ENCODE measurements at places on chromosomes 7 and 10.
A peak's percentile ranks its signal among the peaks of the same experiment; 100 is the strongest.

- no peak for DNase-seq
Observed at GRCh38 chr10:71346731-71347130, 27.7 kb downstream of the SLC29A3 start.

GRCh38 chr10:120768227-120768626 lies 82.9 kb upstream of the WDR11 start:
- no peak for DNase-seq

- no peak for DNase-seq
Observed at GRCh38 chr7:66353547-66353946, 148.4 kb downstream of the TPST1 start.

DNA sequence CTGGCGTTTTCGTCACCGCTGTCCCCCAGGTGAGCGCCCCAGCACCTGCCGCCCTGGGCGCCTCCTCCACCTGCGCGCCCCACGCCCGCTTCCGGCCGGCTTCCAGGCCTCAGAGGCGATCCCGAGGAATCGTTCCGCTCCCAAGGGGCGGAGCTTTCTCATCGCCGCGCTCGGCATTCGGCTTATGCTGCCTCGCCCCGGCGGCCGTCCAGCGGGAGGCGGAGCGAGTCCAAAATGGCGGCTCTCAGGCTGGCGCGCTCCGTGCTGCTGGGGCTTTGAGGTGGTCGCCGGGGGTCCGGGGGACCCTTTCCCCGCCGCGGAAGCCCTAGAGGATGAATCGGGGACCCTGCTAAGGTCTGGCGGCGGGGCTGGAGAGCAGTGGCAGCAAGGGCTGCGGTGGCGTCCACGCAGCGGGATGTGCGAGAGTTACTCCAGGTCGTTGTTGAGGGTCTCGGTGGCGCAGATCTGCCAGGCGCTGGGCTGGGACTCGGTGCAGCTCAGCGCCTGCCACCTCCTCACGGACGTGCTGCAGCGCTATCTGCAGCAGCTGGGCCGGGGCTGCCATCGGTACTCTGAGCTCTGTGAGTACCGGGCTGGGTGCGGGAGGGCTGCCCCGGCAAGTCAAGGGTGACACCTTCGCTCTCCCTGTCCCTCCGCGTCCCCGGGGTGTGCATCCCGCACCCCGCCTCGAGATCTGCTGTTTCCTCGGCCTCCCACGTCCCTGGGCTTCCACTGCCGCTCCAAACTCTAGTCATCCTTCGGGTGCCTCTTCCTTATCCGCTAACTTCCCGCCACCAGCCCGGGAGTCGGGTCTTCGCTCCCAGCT lies at the start of gene TAF3:
Gene TAF3, plus strand, starts transcription at position 211 of the 826 bp plus-strand sequence. Its CDS starts 205 bp downstream, at position 416.
- DNase-seq, result peak; percentile 91

DNA sequence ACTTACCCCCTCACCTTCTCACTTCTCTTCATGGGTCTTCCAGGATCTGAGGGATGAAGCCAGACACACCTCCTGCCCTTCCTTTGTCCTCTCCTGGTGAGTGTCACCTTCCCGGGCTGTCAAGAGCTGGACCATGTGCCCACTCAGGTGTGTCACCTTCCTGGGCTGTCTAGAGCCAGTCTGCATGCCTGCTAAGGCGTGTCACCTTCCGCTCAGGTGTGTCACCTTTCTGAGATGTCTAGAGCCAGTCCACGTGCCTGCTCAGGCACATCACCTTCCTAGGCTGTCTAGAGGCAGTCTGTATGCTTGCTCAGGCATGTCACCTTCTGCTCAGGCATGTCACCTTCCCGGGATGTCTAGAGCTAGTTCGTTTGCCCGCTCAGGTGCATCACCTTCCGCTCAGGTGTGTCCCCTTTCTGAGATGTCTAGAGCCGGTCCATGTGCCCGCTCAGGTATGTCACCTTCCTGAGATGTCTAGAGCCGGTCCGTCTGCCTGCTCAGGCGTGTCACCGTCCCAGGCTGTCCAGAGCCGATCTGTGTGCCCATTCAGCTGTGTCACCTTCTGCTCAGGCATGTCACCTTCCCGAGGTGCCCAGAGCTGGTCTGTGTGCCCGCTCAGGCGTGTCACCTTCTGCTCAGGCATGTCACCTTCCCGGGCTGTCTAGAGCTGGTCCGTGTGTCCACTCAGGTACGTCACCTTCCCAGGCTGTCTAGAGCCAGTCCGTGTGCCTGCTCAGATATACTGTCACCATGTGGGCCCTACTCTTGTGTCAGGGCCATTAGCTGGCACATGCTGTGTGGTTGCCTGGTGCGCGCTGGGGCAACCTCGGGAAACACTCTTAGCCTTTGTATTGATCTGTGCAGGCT lies 245.3 kb downstream of the EBF3 start:
- DNase-seq, result no peak

- no peak for DNase-seq
Observed at GRCh38 chr7:121604627-121605316, 208.7 kb upstream of the FAM3C start.

DNA sequence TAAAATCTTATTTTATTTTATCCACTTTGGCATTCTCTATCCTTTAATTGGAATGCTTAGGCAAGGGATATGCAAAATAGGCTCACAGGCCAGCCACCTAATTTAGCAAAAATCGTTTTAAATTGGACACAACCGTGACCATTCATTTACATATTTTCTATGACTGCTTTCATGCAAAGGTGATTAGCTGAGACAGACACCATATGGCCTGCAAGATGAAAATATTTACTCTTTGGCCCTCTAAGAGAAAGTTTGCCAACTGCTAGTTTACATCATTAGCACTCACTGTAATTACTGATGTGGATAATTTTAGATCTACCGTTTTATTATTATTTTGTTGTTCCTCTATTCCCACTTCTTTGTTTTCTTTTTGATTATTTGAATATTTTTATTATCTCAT lies 375.5 kb upstream of the LRRTM3 start:
- no peak for DNase-seq

DNA sequence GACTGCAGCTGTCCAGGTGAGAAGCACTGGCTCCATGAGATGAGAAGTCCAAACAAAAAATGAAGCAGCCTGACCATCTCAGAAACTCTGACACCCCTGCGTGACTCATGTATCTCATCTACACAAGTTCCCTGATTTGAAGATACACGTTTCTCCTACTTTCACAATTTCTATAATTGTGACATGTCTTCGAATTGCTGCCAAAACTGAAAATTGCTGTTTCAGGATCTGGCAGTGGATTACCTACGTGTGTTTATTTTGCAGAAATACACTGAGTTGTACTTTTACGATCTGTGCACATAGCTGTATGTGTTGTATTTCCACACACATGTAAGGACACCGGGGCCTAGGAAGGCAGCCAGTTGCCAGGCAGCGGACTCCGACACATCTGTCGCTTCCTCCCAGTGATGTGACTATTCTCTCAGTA lies 53.2 kb downstream of the LARP4B start:
- DNase-seq, result no peak

DNA sequence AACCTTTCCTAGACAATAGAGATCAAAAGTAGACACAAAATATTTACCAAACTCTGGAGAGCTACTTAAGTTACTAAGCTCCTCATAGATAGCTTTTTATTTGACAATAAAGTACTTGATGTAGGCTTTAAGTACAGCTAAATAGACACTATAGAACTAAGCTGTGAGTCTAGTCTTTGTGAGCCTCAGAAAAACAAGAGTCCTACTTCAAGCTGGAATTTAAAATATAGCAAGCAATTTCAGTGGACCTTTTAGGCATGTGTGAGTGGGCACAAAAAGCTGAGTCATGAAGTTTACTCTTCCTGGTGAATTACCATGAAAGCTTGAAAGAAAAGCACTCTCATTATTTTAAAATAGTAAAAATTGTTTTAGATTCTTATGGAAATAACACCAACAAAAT lies 76.1 kb downstream of the ADD3 start:
- no peak for DNase-seq

GRCh38 chr7:105112440-105113418 lies 98.7 kb downstream of the KMT2E start:
- no peak for DNase-seq

DNA sequence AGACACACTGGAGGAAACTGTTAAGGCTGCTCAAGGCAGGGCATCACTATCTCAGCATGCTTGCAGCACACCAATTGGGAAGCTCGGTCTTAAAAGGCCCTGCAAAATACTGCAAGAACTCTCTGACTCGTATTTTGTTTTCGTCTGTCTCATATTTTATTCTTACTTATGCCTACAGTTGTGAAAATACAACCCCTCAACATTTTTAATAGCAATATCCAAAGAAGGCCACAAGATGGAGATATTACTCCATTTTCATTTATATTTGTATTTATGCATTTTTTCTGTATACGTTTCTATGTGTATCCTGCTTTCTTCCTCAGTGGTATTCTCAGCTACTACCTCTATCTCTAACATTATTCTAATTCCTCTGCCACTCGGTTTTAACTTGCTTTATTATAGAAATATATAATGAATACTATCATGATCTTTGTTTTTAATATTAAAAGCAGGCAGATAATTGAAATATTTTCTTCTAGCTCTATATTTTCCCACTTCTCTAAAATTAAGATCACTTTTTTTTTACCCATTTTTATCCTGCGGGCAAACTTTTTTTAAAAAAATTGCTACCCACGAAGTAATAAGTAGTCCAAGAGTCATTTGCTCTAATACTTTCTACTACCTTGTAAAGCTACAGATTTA lies 10.0 kb downstream of the DNAJC1 start:
- no peak for DNase-seq

DNA sequence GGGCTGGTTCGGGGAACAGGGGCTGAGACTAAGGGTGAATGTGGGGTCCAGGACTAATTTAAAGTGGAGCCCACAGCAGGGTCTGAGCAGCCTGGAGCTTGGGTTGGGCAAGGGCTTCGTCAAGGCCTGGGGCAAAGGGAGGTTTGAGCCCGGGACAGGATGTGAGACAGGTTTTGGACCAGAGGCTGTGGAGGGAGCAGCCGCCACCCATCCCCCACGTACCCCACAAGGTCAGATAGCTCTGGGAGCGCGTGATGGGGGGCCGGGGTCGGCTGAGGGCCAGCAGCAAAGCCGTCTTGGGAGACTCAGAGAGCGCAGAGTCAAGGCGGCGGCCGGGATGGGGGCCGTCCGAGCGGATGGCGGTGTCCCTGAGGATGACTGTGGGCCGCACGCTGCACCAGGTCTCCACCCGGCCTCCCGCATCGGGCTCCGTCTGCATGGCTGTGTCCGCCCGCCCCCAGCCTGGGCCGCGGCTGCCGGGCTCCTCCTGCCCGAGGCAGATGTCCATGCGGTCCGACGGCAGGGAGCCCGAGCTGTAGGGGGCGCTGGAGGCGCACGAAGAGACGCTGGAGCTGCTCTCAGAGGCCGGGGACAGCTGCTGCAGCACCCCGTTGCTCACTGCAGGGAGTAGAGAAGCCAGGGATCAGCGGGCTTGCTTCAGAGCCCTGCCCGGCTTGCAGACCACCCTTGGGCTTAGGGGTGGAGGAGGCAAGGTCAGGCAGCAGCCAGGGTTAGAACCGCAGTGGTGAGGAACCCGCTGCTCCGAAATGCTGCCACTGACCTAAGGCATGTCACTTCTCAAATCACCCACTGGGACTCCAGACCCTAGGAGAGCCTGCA lies 12.1 kb downstream of the PDZD7 start:
- DNase-seq, result peak; percentile 78

DNA sequence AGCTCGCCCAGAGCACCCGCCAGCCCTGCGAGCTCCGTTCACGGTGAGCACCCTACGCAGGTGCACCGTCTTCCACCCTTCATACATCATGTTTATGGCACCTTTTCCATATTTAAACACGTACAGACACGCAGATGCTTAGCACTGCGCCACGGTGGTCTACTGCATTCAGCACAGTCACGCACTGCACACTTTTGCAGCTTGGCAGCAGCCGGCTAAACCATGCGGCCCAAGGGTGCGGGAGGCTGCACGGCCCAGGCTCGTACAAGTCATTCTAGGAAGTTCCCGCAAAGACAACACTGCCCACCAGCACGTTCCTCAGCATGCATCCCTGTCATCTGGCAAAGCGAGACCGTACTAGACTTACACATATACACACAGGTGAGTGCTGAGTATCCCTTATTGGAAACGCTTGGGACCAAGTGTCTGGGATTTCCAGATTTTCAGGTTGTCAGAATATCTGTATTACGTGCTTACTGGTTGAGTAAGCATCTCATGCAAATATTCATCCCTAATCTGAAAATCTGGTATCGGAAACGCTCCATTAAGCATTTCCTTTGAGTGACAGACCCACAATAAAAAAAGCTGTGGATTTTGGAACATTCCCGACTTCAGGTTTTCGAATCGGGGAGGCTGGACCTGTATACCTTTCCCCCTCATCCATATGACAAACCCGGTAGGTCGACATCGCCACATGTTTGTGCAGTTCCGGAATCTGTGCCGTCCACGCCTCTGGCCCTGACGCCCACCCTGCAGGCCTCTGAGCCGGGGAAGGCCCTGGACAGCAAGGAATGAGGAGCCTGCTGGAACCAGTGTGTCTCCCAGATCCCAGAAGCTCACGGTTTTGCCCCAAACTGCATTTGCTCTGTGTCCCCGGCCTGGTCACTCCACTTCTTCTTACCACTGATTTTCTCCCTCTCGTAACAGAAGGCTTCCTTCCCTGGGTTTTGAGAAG lies 222.2 kb downstream of the ELFN1 start:
- no peak for DNase-seq

DNA sequence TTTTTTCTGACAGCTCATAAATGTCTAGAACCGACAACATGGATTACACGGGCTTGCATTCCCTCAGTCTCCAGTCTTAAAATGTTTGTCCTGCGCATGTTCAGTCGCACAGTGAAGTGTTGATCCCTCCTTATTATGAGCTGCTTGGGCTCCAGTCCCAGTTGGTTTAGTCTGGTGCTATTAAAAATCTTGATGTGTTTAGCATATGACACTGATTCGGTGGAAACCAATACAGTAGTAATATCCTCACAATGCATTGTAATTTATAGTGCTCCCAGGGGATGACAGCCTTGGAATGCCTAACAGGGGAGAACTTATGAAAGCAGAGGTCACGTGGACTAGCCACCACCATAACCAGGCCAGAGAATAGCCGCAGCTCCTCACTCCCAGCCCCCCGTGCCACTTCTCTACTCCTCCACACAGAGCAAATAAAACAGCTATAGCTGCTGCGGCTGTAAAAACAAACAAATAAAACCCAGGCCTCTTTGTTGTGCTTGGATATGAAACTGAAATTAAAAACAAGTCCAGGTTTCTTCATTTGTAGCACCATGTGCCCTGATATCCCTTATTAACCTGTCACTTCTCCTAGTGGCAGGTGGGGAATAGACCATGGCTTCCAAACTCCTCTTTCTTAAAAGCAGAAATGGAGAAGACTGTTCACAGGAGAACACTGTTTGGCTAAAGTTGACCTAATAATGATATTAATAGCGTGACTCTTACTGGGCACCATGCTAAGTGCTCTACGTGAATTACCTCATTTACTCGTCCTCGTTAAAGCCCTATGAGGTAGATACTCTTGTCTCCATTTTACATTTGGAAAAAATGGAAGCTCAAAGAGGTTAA lies 7.7 kb downstream of the DPCD start:
- no peak for DNase-seq
